ENCODE measurements at places on chromosomes 6 and 20. TPM values are rescaled to one million over a fixed set of nuclear protein-coding genes. Genes with fewer than 3 reads are reported as not detected.

The FAXC gene
- 2.2 TPM for total RNA-seq

The SLPI gene
- 584 TPM for total RNA-seq

The RAB32 gene
- total RNA-seq, result 17.7 TPM

The ARG1 gene
- 201 TPM for total RNA-seq

The FILIP1 gene
- 1.6 TPM for total RNA-seq

- DNase-seq, result peak; percentile 85
Observed at GRCh38 chr6:3386374-3386857, 70.4 kb downstream of the SLC22A23 start.

- DNase-seq, result no peak
Observed at GRCh38 chr20:20415321-20415720, 47.4 kb downstream of the INSM1 start.

DNA sequence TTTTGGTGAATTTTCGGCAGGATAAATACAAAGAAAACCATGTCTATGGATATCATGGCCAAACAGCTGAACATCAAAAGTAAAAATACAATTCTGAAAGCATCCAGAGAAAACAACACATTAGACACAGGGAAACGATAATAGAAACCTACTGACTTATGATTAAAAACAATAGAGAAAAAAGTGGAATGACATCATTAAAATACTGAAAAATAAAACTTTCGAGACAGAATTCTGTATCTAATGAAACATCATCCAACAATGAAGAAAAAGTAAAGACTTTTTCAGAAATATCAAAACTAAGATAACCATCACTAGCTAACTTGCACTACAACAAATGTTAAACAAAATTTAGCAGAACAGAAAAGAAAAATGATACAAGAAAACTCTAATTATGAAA lies 384.6 kb upstream of the RUNX2 start:
- no peak for DNase-seq

- no peak for DNase-seq
Observed at GRCh38 chr20:64188682-64189529, 24.7 kb downstream of the MYT1 start.

- DNase-seq, result no peak
Observed at GRCh38 chr6:5828296-5828695, 178.4 kb downstream of the NRN1 start.

GRCh38 chr6:143197377-143197776 lies 136.7 kb downstream of the AIG1 start:
- no peak for DNase-seq

DNA sequence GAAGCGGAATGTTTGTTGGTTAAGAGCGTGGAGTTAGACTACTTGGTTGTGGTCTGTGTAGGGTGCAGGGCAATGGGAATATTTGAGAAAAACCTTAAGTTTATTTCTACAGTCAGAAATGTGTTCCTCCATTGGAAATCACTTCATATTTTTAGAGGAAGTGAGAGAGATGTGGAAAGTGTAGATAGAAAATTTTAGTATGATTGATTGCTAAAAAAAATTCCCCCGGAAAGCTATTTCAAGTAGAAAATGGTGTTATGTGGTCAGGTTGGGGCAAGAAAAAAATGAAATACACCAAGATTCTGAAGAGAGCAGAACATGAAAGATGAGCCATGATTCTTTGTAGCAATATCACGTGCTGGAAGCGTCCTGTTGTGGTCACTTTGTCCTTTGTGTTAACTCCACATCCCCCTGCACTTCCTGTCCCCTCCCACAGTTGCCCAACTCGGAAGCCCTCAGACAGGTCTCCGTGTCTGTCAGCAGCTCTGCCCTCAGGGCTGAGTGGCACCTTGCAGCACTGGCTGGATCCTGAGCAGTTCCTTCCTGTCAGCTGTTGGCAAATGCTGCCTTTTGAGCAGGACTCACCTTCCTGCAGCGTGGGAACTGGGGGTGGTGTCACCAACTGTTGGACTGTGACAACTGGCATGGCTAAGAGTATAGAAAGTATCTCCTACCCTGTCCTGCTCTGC lies 137.5 kb upstream of the SLC24A3 start:
- DNase-seq, result peak; percentile 70

- DNase-seq, result no peak
Observed at GRCh38 chr20:35199740-35200139, 26.8 kb upstream of the MMP24 start.

DNA sequence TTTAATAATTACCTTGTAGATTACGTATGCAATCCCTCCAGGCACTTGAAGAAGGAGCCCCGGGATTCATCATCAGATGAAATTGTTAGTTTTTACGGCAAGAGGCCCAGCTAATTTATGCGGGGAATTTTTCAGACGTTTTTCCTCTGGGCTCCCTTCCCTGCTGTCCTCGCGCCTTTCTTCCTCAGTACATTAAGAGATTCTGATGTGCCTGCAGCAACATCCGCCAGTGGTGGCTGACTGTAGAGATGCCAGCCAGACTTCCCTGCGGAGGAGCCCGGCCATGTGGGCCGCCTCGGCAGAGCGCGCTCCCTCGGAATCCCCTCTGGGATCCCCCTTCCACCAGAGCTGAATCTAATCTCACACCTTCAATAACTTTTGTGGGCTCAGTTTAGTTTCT lies 46.4 kb upstream of the POU3F2 start:
- no peak for DNase-seq

DNA sequence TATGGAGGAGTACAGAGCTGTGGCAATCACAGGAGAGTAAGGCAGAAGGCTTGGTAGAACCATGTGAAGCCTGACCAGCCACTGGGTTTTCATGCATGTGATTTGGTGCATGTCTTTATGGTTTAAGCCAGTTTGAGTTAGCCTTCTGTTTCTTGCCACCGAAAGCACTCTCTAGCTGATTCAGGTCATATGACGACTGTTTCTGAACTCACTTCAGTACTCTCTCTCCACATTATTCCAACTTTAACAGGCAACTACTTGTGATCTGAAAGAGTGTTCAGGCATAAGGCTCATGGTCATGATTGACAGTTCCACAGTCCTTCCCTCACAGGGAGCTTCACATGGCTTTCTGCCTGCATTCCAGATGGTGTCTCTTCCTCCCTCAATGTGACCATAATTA lies 63.3 kb upstream of the TAB2 start:
- no peak for DNase-seq

DNA sequence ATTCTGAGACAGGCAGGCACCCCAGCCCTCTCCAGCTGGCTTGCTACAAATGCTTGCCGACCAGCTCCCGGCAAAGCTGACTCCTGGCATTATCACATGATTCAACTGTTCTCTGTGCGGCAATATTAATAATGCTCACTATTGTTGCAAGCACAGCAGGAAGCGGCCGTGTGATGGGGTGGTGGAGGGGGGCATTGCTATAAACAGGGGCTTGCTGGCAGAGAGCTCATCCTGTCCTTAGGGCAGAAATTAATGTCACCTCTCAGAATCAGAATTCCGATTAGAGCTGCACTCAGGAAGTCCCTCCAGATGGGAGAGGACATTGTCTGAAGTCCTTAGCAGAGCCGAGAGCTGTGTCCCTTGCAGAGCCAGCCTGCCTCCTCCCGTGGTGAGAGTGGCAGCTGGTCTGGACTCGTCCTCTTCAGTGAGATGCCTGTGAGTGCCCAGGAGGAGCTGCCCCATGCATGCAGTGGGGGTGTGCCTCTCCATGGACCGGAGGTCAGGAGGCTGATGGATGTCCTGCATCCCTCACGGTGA lies 162.5 kb downstream of the CDH4 start:
- DNase-seq, result no peak
